ENCODE measurements at places on chromosomes 7 and 10.

DNA sequence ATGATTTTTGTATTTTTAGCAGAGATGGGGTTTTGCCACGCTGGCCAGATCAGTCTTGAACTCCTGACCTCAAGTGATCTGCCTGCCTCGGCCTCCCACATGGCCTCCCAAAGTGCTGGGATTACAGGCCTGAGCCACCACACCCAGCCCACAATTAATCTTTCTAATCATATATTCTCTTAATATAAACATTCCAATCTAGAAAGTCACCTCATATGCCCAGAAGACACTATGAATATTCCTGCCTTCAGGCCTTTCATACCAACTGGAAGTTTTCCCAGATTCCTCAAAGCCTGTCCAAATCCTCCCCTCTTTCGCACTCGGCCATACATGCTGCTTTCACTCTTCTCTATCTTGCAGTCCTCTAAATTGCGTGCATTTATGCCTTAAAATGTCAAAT lies 32.6 kb downstream of the PDZD8 start:
- no peak for DNase-seq

DNA sequence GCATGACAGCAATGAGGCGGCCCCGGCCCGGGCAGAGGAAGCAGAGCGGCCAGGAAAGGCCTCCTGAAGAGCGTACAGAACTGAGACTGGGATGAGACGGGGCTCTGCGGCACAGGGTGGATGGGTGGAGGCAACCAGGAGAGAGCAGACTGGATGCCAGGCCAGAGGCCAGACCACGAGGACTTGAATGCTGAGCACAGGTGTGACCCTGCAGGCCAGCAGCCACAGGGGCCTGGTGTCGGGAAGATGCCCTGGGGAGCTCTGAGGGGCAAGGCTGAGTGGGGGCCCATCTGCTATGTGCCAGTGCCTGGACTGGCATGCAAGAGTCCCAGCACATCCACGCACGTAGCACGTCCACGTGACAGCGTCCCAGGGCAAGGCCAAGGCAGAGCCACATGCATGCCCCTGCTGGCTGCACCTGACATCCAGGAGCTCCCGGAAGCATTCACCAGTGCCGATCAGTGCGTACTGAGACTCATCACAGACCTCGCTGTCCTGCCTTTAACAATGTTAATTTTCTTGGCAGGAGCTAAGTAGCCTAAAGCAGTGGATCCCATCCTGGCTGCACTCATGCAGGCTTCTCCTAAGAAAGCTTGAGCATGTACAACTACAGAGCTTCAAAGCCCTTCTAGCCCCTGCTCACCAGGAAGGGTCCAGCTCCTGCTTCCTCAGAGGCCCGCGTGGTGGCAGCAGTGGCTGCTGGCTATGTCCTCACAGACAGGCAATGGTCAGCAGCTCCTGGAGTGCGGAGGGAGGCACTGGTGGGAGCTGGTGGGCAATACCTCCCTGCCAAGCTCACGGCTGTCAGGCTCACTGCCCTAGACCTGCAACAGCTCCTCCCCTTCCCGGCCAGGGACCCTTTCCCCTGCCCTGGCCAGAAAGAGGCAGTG lies 18.0 kb downstream of the GRID1 start:
- no peak for DNase-seq

- no peak for DNase-seq
These were observed 143.8 kb upstream of the PCLO start for GRCh38 chr7:83306502-83306901.

DNA sequence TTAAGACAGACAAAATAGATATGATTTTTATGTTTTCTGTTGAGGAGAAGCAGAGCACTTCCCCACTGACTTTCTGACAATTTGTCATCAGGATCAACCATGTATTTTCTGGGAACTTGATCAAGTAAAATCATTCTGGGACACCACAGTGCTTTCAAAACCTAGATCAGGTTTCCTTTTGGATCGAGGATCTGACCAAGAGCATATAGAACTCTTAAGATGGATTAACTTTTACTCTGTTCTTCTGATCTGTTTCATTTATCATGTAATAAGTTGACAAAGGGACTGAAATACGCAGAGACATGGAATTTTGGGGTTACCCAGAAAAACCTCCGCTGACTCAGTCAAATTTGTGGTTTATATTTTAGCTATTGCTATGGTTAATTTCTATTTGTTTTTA lies 136.0 kb upstream of the WNT16 start:
- no peak for DNase-seq

- DNase-seq = no peak
These were observed 11.9 kb upstream of the ZCCHC24 start for GRCh38 chr10:79457256-79457785.

GRCh38 chr10:111247781-111248389 lies 171.1 kb downstream of the ADRA2A start:
- DNase-seq = no peak

DNA sequence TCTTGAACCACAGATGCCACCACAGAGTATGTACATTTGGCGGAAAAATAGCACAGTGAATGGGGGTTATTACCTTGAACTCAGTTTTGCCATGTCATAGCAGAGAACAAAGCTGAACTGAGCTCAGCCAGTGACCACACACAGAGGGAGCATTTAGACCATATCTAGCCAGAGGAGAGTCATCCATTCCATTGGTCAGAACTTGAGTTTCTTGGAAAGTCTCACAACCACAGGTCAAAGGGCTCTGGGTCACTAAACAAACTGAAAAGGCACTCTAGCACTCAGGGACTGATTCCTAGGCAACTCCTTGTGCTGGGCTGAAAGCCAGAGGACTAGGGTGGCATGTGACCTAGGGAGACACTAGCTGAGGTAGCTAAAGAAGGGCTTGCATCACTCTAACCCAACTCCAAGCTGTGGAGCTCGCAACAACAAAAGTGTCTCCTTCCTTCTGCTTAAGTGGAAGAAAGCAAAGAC lies 239.7 kb upstream of the SEMA3D start:
- DNase-seq = no peak

GRCh38 chr10:132619927-132620326 lies 82.3 kb downstream of the INPP5A start:
- no peak for DNase-seq

DNA sequence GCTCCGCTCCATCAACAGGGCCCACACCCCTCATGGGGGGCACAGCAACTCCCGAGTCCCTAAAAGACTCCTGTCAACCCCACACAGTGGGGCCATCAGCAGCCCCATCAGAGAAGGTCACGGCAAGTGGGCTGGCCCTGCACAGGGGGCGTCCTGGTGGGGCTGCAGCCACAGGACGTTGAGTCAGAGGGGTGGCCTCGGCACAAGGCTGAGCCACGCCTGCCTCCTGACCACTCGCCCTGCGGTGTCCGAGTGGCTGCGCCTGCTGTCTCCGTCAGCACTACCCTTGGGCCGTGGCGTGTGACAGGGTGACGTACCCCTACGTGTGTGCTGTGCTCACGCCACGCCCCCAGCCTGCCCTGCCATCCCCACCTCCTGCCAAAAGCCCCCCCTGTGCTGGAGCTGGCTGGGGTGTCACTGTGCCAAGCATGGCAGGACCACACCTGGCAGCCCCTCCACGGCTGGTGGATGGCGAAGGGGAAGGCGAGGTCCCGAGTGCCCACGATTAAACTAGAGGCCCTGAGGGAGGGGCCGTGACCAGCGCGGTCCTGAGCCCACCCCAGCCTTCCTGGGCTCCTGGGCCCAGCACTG lies 26.0 kb upstream of the NKX6-2 start:
- DNase-seq = no peak

DNA sequence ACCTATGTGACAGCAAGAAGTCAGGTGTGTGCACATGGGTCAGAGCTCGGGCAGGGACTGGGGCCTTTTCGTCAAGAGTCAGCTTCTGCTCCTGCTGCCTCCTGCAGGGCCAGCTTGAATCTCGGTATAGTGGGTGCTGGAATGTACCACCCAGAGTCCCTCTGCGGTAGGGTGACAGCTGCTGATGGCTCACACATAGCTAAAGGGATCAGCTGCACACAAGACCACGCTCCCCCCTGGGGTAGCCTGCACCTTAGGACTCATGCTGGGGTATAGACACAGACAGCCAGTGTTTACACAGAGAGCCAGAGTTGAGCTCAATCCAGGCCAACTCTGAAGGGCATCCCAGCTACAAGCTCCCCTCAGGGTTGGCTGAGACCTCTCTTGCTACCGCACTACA lies 14.0 kb upstream of the COL13A1 start:
- no peak for DNase-seq

DNA sequence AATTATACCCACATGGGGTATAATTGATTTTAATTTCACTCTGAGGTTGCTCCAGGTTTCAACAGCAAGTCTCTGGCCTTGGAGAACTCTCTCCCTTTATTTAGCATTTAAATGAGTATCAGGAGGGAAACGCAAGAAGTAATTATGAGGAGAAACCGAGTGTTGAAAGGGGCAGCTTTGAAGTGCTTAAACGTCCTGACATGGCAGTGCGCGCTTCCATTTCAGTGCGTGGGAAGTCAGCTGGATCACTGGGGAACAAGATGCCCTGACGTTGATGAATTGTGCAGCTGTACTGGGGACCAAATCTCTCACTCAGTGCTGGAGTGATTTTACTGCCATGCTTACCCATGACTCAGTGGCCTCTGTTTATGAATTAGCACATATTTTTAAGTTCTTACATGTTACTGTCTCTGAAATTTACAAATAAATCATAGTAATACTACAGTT lies 106.0 kb upstream of the PRR15 start:
- no peak for DNase-seq

DNA sequence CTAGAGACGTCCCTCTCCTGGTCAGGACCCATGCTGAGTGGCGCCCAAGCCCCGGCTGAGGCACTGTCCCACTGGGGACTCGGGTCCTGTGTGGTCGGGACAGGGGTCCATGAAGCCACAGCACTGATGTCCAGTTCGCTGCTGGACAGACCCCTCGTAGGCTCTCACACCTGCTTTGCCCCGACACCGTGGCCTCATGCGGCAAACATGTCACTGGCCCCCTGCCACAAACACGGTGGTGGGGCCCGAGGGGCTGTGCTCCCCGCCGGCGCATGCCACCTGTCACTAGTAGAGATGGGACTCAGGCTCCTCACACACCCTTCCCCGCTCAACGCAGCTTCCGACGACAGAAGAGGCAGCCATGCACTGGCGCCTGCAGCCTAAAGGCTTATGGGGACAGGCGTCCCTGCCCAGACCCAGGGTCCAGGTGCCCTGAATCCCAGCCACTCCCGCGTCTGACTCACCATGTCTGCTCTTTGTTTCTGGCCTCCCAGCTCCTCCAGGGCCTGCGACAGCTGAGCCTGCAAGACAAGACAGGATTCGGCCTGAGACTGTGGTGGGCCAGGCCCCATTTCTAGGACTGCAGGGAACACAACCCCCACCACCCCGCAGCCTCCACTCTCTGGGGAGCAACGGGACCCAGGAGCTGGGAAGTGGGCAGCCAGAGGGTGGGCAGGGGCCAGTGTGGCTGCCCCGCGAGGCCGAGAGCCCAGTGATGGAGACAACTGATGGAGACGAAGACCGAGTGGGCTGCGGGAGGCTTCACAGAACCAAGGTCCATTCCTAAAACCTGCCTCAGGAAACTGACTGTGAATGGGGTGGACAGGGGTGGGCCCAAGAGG lies 230.9 kb downstream of the MAD1L1 start:
- DNase-seq = no peak

- no peak for DNase-seq
These were observed 1141.2 kb downstream of the SORCS1 start for GRCh38 chr10:106023329-106023728.

GRCh38 chr7:139942636-139943035 lies 113.6 kb downstream of the TBXAS1 start:
- DNase-seq = no peak

DNA sequence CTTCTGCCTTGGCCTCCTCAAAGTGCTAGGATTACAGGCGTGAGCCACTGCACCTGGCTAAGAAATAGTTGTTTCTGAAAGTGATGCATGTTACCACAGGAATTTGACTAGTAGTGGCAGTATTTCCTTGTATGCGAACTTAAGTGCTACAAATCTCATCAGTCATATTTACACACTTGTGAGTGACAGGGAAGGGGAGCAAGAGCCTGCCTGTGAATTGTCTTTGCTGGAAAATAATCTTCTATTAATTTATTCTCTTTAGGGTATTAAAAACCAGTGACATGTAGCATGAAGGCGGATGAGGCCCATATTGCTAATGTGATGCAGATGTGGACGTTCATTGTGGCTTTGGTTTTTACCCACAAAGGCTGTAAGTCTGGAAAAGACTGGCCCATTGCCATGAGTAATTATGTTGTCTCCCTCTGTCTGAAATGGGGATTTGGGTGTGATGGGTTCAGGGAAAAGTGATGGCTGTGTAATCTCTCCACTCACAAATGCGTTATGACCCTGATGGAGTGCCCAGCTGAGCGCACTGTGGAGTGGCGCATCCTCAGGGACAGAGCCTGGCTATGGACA lies 97.6 kb downstream of the CCNY start:
- no peak for DNase-seq

GRCh38 chr10:105243381-105243780 lies 602.3 kb downstream of the SORCS3 start:
- DNase-seq = no peak

GRCh38 chr10:80266513-80266863 lies 23.0 kb downstream of the MAT1A start:
- DNase-seq = no peak

DNA sequence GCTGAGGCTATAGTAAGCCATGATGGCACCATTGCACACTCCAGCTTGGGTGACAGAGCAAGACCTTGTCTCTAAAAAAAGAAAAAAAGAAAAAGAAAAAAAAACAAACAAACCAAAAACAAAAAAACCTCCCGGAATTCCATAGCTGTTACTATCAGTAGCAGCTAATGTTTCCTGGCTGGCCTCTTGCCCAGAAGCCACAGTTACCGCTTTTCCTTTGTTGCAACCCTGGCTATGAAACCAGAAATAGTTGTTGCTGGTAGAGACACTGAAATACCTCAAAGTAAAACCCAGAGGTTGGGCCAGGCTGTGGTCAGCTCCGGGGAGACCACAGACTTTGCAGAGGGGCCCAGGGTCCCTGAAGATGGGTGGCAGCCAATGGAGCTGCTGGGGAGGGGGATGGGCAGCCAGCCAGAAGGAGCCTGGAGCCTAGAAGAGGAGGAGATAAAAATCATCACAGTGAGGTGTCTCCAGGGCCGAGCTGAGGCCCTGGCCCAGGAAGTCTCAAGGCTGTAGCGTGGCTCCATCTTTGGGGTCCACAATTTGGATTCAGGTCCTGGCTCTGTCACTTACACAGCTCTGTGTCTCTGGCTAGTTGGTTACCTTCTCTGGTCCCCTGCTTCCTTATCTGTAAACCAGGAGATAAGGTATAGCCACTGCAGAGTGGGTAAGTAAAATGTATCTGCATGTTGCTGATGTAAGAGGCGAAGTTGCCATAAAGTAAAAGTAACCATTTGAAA lies 3.4 kb upstream of the CHST12 start:
- no peak for DNase-seq

DNA sequence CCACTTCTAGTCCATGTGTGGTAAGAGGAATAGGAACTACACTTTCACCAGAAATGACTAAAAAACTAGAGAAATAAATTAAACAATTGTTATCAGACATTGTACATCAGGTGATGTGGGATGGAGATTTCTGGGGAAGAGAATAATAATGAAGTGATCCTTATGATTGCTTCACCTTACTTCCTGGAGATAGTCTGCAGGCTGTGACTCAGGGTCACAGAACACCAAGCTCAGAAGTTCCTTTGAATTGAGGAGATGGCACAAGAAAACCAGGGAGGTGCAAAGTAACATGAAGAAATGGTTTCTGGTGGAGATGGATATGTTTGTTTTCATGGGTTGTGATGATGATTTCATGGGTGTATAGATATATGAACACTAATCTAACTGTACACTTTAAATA lies 44.5 kb downstream of the ZWINT start:
- no peak for DNase-seq
